NCI-H526 treated with DMSO at 0.1 percent for 48 hours (cell line): ENCODE measurements at places on chromosomes 12 and 14.

GRCh38 chr12:19547271-19547671 lies 108.0 kb downstream of the AEBP2 start:
- no peak for DNase-seq

DNA sequence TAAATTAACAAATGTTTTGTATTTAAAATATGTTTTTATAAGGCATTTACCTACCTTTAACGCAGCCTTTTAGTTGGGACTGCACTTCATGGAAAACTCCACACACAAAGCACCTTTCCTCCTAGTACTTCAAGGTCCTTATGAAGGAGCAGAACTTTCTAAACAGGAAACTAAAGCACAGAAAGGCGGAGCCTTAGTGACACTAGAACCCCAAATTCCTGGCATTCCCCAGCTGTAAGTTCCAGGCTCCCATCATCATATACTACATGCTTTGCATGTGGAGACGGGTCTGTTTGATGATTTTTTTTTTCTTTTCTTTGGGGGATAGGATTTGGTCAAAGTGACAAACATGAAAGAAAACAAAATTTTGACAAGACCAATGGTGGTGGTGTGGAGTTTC lies 39.5 kb downstream of the STXBP6 start:
- no peak for DNase-seq

GRCh38 chr12:106288494-106289195 lies 13.9 kb upstream of the TCP11L2 start:
- no peak for DNase-seq

- DNase-seq, result no peak
Observed at GRCh38 chr12:124750787-124751471, 112.7 kb downstream of the SCARB1 start.

DNA sequence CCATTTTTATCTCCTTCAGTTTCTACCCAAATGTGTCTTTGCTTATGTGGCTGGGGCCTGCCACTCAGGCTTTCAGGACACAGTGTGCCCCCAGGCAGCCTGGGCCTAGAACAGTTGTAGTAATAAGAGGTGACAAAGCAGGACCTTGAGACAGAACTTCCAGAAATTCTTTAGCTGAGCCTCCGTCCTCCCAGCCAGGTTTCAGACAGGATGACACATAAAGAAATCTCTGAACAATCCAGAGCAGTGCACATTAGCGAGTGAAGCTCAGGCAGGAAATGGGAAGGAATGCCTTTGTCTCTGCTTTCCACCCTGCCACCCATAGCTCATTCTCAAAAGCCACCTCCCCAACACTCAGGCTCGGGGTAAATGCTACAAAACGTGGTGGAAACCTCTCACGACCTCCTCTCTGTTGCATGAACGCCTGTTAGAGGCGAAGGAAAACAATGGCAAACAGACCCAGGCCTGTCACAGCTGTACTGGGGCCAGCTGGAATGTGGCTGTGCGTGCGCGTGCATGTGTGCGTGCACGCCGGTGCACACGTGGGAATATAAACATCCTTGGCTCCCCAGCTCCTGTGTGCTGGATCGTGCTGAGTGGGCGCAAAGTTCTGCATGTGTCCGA lies 286.7 kb downstream of the ZFP36L1 start:
- DNase-seq, result no peak

DNA sequence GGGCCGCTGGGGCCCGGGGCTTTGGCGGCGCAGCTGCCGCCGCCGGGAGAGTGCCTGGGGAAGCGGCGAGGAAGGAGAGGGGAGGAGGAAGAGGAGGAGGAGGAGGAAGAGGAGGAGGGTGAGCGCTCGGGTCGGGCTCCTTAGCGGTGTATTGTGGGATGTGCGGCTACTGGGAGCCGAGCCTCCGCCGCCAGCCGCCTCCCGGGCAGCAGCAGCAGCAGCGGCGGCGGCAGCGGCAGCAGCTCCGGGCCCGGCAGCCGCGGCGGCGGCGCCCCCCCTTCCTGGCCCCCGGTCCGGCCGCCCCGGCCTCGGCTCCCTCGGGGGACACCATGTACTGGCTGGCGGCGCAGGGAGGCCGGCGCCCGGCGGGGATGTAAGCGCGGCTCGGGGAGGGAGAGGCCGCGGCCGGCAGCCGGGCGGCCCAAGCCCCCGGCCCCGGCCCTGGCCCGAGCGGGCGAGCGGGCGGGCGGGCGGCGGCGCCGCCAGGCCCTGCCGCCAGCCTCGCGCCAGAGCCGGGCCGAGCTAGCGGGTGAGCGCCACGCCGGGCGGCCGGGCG lies at the start of gene SETD1B:
SETD1B (plus strand) TSS at position 149 of the 556 bp plus-strand sequence. CDS start 729 bp downstream, outside the sequence.
- peak; percentile 56 for DNase-seq

GRCh38 chr12:67531051-67531450 lies 117.5 kb upstream of the DYRK2 start:
- DNase-seq, result no peak

DNA sequence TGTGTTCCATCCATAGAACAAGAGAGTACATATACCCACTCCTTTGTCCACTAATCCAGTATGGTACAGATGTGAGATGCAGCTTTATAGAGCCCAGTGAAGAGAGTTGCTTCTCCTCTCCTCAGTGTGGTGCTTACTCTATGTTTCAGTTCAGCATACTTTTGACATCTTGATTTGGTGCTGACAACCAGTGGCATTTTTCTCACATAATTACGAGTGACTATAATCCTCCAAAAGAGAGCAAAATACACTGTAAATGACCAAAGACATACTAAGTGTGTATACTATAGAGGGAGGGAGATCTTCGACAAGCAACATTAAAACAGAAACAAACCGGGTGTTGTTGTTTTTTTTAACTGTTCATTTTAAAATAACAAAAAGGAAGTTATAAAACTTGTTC lies 191.5 kb downstream of the KLHL28 start:
- no peak for DNase-seq

GRCh38 chr14:85366226-85366625 lies 163.7 kb upstream of the FLRT2 start:
- no peak for DNase-seq

- no peak for DNase-seq
Observed at GRCh38 chr14:64720131-64720576, 15.9 kb downstream of the PLEKHG3 start.

GRCh38 chr14:42545636-42546035 lies 939.0 kb downstream of the LRFN5 start:
- DNase-seq, result no peak

DNA sequence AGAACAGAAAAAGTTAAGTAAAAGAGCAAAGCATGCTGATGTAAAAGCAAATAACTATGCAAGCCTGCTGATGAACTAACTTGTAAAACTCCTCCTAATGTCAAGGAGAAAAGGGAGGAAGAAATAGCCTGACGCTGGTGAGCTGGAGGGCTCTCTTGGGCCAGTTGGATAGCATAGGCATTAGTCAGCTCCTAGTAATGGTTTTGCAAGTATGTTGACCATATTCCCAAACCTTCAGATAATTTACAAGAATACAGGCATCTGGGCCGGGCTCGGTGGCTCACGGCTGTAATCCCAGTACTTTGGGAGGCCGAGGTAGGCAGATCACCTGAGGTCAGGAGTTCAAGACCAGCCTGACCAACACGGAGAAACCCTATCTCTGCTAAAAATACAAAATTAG lies 871.4 kb downstream of the C12orf50 start:
- DNase-seq, result no peak

GRCh38 chr14:101915871-101916815 lies 48.2 kb upstream of the DYNC1H1 start:
- no peak for DNase-seq
